Stromal cell of bone marrow (primary cell): ENCODE measurements at places on chromosomes 12 and 14.
A peak's percentile ranks its signal among the peaks of the same experiment; 100 is the strongest.

- DNase-seq, result no peak
Observed at GRCh38 chr12:62679608-62680007, 213.0 kb downstream of the MON2 start.

GRCh38 chr12:89621521-89621920 is 87.1 kb downstream of the ATP2B1 start:
- no peak for DNase-seq

- DNase-seq, result no peak
Observed at GRCh38 chr12:131785763-131786330, 42.3 kb upstream of the MMP17 start.

GRCh38 chr14:69673104-69673503 is 61.7 kb downstream of the SUSD6 start:
- DNase-seq, result no peak

DNA sequence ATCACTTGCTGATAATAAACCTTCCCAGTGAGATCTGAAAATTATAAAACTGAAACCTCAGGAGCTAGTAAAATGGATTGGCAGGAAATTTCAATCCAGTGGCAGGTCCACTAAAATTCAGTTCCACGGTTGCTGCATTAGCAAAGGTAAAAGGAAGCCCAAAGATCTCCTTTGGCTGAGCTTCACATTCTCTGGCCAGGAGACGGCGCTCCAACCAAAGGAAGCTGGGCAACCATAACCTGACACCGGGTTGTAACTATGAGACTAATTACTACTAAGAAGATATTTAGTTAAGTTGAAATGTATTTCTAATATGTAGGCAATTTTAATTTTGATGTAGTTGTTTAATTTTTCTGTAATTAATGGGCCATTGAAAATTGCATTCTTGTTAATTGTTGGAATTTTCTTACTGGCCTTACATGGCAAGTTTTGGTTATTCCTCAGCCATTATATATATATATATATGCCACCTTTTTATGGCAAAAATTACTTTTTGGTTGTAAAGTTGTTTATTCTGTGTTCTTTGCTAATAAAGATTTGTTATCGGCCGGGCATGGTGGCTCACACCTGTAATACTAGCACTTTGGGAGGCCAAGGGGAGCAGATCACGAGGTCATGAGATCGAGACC is 17.0 kb downstream of the OR8S1 start:
- DNase-seq, result peak; percentile 4

DNA sequence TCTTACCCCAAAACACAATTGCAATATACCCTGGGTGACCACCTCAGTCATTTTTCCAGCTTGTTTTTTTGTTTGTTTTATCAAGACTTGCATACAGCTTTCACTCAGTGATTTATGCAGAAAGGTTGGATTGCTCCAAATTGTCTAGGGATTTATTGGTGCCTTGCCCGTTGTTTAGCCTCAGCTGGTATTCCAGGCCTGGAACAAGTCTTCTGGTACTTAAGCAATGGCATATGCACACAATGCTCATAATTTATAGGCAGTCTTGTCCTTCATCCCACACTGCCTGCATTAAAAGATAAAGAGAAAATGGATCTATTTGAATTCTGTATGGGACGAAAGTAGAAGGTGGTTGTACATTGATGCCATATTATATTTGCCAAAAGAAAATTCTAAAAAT is 392.5 kb downstream of the ADAMTS20 start:
- DNase-seq, result no peak

DNA sequence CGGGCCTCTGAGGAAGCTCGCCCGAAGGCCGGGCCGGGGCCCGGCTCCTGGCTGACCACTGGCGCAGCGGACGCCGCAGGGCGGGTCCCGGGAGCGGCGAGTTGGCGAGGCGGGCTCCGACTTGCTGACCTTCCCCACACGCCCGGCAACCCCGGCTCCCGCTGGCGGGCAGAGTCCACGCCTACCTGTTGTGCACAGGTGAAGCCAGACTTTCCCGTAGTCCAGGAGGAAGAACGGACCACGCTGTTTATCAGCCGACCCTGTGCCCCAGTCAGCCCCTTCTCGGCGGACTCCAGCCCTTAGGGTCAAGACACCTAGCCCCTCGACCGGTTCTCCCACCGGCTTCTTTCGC is 407 bp downstream of the HEATR5A start:
- no peak for DNase-seq

- DNase-seq, result peak; percentile 40
Observed at GRCh38 chr14:94043111-94043755, 17.1 kb downstream of the OTUB2 start.

- DNase-seq, result no peak
Observed at GRCh38 chr12:107442326-107442987, 243.1 kb upstream of the PWP1 start.

GRCh38 chr12:88538250-88538649 is 42.0 kb downstream of the KITLG start:
- no peak for DNase-seq

- no peak for DNase-seq
Observed at GRCh38 chr12:55729819-55730818, 1.3 kb upstream of the CD63 start.

GRCh38 chr12:46461459-46461858 is 88.9 kb upstream of the SLC38A2 start:
- DNase-seq, result no peak
